Stimulated activated CD4-positive, alpha-beta T cell treated with anti-CD3 and anti-CD28 coated beads, Interleukin-4, amount 100 ng/mL, for 1 hour (primary cell): ENCODE measurements at places on chromosomes 4 and X.

DNA sequence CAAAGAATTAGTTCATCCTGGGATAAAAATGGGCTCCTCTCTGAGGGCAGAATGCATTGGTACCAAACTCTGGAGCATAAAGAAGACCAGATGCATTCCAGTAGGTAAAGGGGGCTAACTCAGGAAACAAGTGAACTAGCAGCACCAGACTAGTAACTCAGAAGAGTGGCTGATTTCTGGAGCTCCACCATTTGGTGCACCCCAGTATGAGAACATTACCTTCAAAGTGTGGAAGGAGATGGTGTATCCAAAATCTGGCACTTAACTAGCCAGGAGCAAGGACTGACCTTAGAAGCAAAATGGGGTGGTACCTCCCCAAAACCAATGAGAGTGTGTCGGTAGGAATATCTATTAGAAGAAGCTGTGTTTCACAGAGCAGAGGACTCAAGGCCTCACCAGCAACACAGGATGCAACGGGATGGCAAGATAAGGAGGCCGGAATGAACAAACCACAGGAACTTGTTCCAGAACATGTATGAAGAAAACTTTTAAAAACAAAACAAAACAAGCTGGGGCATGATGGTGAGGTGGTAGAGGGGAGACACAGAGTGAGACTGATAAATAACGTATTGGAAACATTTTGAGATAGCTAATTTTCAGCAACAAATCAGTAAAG lies 142.3 kb downstream of the INPP4B start:
- no peak for DNase-seq

DNA sequence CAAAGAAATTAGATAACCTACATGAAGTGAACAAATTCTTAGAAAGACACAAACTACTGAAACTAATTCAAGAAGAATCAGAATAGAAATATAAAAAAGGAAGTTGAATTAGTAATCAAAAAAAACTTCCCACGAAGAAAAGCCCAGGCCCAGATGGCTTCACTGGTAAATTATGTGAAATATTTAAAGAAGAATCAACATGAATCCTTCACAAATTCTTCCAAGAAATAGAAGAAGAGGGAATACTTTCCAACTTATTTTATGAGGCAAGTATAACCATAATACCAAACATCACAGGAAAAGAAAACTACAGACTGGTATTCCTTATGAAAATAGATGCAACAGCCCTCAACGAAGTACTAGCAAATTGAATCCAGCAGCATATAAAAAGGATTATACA lies 30.7 kb downstream of the MOSPD2 start:
- no peak for DNase-seq

DNA sequence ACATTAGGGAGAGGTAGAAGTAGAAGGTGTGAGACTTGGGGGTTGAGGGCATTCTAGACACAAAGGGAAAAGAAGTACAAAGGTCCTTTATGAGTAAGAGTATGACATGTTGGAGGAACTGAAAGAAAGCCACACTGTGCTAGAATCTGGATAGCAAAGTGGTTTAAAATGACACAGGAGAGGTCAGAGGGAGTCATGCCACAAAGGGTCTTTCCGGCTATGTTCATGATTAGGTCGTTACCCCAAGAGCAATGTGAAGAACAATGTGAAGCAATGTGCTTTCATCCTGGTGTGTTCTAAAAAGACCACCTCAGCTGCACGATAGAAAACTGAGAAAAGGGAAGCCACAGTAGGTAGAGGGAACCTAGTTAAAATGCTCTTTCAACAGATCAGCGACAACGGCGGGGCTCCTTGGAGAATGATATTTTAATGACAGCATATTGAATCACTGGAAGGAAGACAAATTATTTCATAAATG lies 29.2 kb downstream of the SMIM14 start:
- DNase-seq: no peak

DNA sequence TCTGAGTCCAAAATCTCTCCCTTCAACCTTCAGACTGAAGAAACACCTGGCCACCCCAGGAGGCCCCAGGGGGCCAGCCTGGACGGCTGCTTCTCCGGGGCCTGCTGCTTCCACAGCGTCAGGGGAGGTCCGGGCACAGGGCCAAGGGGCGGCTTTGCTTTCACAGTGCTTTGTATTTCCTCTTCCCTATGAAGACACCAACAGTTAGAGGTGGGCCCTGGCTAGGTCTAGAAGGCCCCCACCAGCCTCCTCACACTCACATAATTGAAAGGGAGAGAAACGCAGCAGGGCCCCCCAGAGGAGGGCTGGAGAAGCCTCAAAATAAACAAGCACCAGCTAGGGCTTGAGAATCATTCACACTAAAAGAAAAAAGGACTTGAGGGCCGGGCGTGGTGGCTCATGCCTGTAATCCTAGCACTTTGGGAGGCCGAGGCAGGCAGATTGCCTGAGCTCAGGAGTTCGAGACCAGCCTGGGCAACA lies 17.8 kb downstream of the SCD5 start:
- DNase-seq: no peak

GRCh38 chr4:82782626-82783345 lies 15.8 kb downstream of the SCD5 start:
- DNase-seq: no peak
